ENCODE measurements at places on chromosomes 5 and 9. TPM values are rescaled to one million over a fixed set of nuclear protein-coding genes. Genes with fewer than 3 reads are reported as not detected.

SELENOP gene
- total RNA-seq: 332 TPM

DNA sequence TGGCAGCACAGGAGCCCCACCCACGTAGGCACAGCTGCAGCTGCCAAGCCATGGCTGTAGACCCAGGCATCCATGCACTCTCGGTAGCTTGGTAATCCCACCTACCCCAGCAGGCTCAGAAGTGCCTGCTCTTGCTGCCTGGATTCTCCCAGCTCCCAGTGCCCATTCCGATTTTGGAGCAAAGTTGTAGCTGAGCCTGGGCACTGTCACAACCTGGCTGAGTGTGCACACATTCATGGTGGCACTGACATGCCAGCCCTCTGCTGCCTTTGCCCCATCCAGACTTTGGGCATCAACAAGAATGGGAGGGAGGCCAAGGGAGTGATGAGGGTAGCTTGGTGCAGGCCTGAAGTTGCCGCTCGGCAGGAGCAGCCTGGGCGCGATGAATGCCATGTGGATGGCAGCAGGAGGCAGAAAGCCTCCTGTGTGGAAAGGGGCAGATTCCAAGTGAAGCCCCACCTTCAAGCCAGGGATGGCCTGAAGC lies 936.6 kb upstream of the PTPRD start:
- DNase-seq: no peak

EDIL3 gene
- total RNA-seq: 117 TPM

DNA sequence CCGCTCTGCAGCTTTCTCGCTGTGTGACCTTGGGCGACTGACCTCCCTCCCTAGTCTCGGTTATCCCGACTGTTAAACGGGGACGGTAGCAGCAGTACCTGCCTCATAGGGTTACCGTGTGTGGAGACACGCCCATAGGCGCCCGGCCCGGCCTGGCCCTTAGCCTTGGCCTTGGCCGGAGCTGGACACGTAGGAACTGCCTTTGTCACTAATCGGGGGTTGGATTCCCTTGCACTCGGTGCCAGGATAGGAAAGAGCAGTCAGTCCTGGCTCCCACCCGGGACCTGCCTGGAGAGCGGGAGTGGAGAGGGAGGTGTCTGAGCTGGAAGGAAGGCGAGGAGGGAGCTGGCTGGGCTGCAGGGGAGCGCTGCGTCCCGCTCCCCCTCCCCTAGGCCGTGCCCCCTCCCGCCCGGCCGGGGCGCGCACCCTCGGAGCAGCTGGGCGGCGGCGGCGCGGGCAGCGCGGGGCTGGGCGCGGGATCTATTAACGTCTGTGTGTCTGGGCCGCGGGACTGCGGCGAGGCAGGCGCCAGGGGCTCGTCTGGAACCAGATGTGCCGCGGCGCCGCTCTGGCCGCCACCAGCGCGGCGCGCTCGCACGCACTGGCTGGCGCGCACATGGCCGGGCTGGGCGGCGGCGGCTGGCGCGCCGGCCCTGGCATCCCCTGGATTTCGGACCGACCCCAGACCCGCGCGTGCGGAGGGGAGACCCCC lies 31.7 kb downstream of the PRRX2 start:
- peak; percentile 95 for DNase-seq

DNA sequence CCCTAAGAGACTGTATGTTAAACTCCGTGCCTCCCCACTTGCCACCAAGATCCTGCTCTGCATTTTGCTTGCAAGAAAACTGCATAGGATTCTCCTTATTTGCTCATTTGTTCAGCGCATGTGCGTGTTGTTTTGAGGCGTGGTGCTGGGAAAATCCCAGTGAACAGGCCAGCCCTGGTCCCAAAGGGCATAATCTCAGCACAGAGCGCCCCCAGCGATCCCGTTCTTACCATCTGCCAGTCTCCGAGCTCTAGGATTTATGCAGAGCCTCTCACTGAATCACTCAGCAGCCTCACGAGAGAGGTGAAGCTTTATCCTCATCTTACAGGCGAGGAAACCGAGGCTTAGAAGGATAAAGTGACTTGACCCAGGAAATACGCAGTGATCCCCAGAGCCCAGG lies 11.5 kb downstream of the PRRX2 start:
- peak; percentile 88 for DNase-seq

All from posterior vena cava (tissue), 2 donors.